ENCODE measurements at places on chromosomes 3 and 15. TPM values are rescaled to one million over a fixed set of nuclear protein-coding genes. Genes with fewer than 3 reads are reported as not detected.

The ETV5 gene
- total RNA-seq, result 27.0 TPM

The RNF13 gene
- 40.2 TPM for total RNA-seq

The AGTR1 gene
- 0.30 TPM for total RNA-seq

The DUOXA2 gene
- not detected for total RNA-seq

The EEFSEC gene
- 9.2 TPM for total RNA-seq

The CYP1A1 gene
- 1.9 TPM for total RNA-seq

The SPTSSB gene
- not detected for total RNA-seq

The CCR3 gene
- not detected for total RNA-seq

The RBP2 gene
- not detected for total RNA-seq

All from A549 treated with RU486 at 1 μM for 4 hours (cell line).